Gastrocnemius medialis (tissue), 4 donors: ENCODE measurements at places on chromosomes 11 and 22. TPM values are rescaled to one million over a fixed set of nuclear protein-coding genes. Genes with fewer than 3 reads are reported as not detected.
A peak's percentile ranks its signal among the peaks of the same experiment; 100 is the strongest.

- H3K27ac ChIP-seq = no peak overlapping the region
- H3K4me3 ChIP-seq = no peak overlapping the region
- H3K36me3 ChIP-seq = no peaks in the 10 kb centered on the region
- DNase-seq = no peak
- no peaks in the 10 kb centered on the region for H3K27me3 ChIP-seq
Measured at GRCh38 chr11:78806214-78807004, 231.7 kb upstream of the NARS2 start.

- H3K36me3 ChIP-seq = peaks cover 12% of the 10 kb centered on the region
- H3K4me1 ChIP-seq = no peaks in the 10 kb centered on the region
- no peaks in the 10 kb centered on the region for H3K27me3 ChIP-seq
- DNase-seq = peak; percentile 67
- H3K4me3 ChIP-seq = no peak overlapping the region
Measured at GRCh38 chr11:3109921-3110706, 52.9 kb upstream of the CARS1 start.

DNA sequence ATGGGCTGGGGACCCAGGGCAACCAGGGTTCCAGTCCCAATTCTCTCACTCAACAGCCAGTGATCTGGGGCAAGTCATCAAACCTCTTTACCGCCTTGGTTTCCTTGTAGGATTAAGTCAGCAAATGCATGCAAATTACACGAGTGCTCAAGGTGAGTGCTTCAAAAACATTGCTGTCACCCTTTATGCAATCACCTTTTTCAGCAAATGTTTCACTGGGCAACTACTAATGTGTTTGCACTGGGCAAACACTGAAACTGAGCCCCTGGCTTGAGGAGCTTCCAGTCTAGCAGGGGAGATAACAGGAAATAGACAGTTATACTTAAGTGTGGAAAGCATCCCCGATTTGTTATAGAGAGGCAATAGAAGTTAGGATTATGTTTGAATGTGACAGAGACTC lies 37.7 kb upstream of the DMC1 start:
- H3K36me3 ChIP-seq = no peaks in the 10 kb centered on the region
- DNase-seq = no peak
- no peak overlapping the region for H3K4me3 ChIP-seq
- peaks cover 6% of the 10 kb centered on the region for H3K4me1 ChIP-seq

DNA sequence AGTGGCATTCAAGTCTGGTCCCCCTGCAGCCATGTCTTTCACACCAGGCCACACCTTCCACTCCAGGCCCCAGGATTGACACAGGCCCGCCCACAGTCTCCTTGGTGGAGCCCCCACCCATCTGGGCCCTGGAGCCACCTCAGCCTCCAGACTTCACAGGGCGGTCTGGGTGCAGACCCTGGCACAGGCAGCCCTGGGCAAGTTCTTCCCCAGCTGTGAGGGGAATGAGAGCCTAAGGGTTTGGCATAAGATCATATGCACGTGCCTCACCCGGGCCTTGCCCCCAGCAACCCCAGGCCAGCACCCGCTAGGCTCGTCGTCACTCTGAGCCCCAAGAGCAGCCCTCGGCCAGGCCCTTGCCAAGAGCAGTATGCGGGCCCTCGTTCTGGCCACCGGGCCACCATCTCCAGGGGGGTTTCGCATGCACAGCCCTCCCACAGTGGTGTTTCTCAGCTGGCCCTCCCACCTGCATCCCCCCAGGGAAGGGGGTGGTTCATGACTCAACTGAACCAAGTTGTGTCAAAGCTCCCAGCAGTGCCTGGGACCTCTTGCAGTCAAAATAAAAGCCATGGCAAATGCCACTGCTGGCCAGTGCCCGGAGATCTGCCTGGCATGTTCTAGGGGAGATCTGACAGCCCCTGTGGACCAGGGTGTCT lies 70.4 kb upstream of the KCNQ1OT1 start:
- H3K27me3 ChIP-seq = no peaks in the 10 kb centered on the region
- DNase-seq = no peak
- no peak overlapping the region for H3K4me3 ChIP-seq
- H3K4me1 ChIP-seq = no peaks in the 10 kb centered on the region
- no peak overlapping the region for H3K27ac ChIP-seq

DNA sequence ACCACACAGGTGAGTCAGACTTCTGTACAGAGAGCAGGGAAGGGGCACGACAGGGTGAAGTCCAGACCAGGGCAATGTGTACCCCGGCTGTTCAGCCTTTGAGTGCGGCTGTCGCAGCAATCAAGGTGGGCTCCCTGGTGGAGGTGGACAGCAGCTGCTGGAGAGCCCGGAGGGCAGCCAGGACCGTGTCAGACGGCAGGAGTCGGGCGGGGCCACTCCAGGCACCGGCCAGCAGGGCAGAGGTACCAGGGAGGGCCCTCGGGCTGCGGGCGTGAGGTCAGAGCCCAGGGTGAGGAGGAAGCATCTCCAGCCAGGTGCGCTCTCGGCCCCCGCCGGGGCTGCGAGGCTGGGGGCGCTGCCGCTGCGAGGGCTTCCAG lies 802 bp upstream of the PIM3 start:
- H3K36me3 ChIP-seq = peaks cover 2% of the 10 kb centered on the region
- peak overlapping the region; percentile 61 for H3K4me3 ChIP-seq
- peak overlapping the region; percentile 96 for H3K27ac ChIP-seq
- H3K4me1 ChIP-seq = peaks cover 44% of the 10 kb centered on the region
- H3K27me3 ChIP-seq = no peaks in the 10 kb centered on the region

Gene FAM83F
- total RNA-seq = 0.02 TPM

Gene ZFTA
- total RNA-seq = 6.9 TPM
